ENCODE measurements at places on chromosomes 7 and 10.

DNA sequence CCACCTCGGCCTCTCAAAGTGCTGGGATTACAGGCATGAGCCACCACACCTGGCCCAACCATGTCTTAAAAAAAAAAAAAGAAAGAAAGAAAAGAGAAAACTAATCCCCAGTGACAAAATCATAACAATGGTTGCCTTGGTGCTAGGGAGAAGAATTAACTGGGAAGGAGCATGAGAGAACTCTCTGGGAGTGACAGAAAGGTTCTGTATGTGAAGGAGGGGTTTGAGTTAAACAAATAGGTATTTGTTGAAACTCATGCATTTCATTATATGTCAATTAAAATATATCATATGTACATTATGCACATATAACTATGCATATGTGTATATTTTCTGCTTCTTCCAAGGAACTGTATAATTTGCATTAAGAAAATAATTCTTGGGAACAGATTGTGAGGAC lies 33.3 kb downstream of the INA start:
- DNase-seq = no peak

GRCh38 chr7:100432621-100433275 lies 3.1 kb downstream of the MEPCE start:
- no peak for DNase-seq

GRCh38 chr7:43328785-43329380 lies 216.4 kb downstream of the HECW1 start:
- DNase-seq = no peak

DNA sequence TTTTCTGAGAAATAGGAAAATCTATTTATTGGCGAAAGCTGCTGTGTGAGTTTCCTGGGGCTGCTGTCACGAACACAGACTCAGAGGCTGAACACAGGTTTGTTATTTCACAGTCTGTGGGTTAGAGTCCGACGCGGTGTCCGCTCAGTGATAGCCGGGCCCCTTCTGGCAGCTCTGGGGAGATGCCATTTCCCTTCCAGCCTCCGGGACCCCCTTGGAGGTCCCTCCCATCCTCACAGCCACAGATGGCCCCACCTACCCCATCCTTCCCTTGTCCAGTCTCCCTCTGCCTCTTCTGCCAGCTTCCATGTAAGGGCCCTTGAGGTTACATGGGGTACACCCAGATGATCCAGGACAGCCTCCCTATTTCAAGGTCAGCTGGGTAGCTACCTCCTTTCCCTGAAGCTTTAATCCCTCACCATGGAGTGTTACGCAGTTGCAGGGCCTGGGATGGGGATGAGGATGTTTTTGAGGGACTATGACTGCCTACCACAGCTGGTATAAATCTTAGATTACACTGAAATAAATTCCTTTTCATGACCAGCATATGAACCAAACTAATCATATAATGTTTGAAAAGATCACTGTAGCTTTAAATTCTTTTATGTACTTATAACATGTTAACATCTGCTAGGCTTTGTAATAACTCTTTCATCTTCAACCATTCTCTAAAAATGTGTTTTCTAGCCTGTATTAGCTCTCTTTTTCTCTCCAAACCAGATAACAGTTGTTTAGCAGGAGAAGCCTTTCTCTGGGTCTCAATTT lies 98.5 kb downstream of the WDR37 start:
- no peak for DNase-seq

- no peak for DNase-seq
Observed at GRCh38 chr7:158251061-158251965, 336.3 kb downstream of the PTPRN2 start.

DNA sequence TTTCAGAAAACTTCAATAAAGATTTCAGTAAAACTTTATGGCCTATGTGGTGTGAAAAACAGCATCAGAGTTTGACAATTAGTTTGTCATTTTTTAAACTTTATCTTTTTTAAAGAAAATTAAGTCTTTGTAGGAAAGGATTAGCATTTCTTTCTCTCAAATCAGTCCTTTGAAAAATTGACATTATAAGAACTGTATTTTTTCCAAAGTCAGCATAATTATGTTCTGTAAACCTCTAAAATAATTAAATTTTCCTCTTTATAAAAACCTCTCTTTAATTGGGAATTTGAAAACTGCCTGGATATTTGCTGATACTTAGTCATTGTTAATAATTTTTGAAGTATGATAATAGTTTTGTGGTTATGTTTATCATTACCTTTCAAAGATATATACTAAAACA lies 226.7 kb upstream of the KAT6B start:
- no peak for DNase-seq
